CD4-positive, alpha-beta T cell treated with Interleukin-17A for 1 hour (primary cell): ENCODE measurements at places on chromosomes 6 and 20.

- no peak for DNase-seq
Observed at GRCh38 chr6:99130897-99131873, 183.4 kb upstream of the FBXL4 start.

- peak; percentile 18 for DNase-seq
Observed at GRCh38 chr6:21596145-21596948, 2.8 kb downstream of the SOX4 start.

DNA sequence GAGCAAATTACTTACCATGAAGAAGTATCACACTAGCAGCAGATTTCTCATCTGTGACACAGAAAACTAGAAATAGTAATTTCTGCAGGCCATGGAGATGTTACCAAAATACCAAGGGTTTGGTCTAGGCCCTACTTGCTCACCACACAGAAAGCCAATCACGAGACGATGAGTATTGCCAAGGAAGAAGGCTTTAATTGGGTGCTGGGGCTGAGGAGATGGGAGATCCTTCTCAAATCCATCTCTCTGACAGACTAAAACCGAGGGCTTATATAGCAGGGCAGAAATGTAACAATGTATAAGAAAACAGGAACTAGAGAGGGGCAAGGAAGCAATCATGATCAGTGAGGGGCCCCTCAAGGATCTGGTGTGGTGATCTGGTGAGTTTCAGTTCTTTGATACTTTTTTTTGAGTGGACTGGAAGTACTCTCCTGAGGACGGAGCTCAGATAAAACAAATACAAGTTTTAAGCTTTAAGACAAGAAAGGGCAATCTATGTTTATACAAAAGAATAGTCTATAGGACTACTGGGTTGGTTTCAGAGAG, 40.9 kb downstream of the RNF182 start:
- no peak for DNase-seq

- peak; percentile 66 for DNase-seq
Observed at GRCh38 chr6:157823001-157823527, at the start of gene SNX9. Gene SNX9 (plus strand): TSS chr6:157823246. CDS start chr6:157823435, 189 bp downstream.

DNA sequence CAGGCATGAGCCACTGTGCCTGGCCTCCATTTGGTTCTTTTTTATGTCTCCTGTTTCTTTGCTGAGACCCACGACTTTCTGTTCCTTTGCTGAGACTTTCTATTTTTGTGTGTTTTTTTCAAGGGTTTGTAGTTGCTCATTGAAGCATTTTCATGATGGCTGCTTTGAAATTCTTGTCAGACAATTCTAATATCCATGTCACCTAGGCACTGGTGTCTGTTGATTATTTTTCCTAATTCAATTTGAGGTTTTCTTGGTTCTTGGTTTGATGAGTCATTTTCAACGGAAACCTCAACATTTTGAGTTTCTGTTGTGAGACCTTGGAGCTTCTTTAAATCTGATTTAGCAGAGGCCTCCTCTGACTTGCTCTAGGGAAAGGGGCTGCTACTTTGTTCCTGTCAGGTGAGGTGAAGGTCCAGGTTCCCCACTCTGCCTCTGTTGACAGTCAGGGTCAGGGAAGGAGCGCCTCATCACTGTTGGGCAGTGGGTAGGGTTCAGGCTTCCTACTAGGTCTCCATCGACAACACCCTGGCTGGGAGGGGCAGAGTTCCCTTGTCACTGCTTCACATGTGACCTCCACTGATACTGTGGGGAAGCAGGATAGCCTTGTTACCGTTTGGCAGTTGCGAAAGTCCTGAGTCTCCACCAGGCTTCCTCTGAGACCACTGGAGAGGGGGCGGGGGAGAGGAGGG, 67.2 kb upstream of the RNF24 start:
- DNase-seq = peak; percentile 74

DNA sequence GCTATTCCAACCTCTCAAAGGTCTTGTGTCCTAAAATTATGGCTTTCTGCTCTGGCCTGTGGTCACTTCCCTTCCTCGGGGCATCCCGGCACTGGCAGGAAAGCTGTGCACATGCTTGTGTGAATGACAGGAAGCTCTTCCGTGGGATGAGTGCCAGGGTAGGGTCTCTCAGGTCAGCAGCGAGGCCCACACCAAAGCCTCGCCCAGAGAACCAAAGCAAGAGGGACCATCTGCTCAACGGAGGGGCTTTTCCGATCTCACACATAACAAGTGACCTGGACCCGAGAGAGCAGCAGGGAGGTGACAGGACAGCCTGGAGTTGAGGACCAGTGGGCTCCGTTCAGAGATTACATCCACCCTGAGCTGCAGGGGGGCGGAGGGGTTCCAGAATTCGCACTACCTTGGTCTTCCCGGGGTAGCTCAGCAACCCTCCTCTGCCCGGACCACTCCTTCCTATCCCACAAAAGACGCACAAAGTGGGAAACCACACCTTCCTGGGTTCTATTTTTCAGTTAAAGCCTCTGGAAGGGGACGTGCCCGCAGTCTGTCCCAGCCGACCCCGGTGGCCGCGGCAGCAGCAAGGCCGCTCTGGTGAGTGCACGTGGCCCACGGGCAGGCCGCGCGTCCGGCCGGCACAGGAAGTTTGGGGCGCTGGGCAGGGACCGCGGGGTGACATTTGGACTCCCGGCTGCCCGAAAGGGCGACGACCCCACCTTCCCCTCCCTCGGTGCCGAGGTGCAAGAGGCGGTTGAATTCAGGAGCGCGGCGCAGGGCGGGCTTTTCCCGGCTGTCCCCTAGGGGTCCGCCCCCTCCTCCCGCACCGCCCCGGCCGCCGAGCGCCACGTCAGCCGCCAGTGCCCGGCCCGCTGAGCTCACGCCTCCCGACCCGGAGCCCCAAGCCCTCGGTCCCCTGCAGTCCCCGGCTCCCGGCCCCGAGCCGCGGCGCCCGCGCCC, 988 bp downstream of the TXNDC5 start:
- DNase-seq = peak; percentile 19

DNA sequence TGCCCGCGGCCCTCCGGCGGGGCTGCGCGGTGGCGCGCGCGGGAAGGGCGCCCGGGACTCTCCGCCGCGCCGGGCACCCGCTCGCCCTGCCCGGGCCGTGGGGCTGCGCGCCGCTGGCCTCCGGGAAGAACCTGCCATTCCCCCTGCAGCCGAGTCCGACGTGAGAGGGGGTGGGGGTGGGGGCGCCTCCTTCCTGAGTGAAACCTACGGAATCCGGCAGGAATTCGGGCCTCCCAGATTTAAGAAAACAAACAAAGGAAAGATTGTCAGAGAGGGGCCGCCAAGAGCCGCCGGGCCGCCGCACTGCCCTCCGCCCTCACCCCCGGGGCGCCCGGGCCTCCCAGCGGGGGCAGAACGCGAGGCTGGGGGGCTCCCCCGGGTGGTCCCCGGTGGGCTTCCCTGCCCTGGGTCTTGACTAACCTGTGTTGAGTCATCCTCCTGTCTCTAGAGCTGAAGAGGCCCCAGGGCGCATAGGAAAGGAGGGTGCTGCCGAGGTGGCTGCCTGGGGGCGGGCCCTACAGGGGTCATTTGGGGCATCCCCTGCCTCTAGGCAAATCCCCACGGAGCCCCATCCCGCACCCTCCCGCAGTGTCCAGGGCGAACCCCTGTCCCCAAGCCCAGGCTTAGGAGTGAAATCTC, 42.2 kb upstream of the FOXP4 start:
- DNase-seq = no peak

DNA sequence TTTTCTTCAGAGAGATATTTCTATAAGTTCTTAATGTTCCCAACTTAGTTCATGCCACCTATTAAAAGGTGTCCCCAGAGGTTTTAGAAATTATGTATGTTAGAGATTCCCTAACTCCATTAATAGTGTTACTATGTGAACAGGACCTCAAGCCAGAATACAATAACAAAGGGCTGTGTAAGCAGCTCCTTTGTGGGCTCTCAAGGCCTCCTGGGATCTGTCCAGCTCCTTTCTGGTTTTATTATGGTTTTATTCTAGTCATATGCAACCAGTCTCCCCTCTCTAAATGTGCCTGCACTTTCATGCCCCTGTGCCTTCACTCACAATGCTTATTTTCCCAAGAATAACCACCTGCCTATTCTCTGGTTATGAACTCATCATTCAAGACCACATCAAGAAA, 22.7 kb downstream of the NRSN1 start:
- no peak for DNase-seq

- DNase-seq = no peak
Observed at GRCh38 chr6:161534264-161534873, 260.5 kb upstream of the AGPAT4 start.

DNA sequence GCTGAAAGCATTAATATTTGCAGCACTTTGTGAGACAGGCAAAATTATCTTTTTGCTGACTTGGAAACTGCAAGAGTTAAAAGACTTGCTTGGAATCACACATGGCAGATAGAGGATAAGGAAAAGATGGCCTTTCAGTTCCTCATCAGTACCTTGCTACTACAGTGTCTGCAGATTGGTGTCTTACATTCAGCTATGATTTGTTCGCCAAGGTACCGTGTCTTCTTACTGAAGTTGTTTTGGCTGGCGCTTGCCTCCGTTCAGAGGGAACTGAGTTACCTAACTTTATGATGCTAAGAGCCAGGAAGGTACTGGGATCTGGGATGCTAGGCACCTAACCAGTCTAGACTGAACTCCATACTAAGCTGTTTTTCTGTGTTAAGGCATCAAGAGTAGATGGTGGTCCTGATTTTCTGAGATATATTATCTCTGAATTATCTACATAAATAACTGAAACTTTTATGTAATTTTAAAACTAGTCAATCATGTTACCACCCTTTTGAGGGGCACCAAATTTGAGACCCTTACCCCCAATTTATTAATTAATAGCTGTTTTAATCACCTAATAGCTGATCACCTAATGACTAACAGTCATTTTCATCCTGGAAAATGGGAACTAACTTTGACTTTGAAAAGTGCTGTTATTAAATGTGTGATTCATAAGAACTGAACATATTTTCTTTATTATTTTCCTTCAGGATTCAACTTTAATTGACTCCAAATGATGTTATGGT, 2.5 kb downstream of the WTAP start:
- no peak for DNase-seq

DNA sequence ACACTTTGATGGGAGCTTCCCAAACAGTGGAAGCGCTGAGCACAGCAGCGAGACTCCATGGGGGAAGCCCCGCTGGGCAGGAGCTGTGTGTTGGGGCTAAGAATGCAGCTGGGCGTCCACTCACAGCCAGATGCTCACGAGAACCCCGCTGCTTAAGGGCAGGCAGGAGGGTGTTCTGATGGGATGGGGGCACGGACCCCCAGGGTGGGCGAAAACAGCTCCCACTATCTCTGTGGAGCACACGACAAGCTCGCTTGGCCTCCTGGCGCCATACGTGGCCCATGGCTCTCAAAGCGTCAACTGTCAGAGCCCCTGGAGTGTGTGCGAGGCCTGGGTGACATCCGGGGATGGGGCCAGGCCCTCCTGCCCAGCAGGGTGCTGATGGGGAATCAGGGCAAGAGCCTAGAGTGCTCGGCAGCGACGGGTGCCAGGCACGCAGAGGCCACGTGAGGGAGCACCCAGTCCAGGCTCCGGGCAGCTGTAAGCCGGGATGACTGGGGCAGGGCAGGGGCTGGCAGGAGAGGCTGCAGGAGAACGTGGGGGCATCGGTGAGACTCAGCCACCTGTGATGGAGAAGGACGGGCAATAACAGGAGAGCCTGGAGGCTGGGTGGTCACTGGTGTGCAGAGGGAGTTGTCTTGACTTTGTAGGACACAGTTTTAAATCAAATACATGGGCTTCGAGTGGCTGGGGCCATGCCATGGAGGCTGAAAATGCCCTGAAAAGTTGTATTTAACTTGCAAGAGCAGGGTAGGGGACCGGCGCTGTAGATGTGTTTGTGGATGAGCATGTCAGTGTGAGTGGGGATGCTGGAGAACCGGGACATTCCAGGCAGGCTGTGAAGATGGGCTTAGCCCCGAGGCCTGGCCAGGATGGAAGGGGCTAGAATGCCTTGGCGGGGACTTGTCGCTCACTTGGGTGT, 27.3 kb downstream of the PYGB start:
- DNase-seq = no peak

DNA sequence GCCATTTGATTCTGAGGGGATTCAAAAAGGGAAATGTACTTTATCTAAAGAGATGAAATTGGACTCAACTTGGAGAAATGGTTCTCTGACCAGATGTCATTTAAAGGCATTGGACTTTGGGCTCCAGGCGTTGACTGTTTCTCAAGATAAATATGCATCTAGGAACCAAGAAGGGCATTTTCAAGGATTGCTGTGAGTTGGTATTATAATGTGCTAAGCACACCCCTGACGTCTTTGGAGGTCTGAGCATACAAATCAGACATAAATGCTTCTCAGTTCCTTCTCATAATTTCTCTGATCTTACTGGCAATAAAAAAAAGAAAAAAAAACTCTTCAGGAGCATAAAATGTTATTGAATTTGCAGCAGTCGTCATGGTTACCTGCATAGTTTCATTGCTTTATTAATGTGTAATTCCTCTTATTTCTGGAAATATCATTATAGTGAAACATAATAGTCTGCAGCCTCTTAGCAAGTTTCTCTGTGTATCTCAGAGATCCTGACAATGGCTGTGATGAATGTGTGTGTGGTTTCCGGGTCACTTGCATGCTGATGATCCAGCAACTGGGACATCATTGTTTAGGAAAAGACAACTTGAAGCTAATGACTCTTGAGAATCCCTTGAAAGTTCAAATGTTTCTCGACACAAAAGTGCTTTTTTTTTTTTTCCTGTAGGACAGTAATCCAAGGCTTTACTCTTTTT, 136.0 kb downstream of the AIG1 start:
- no peak for DNase-seq
